ENCODE measurements at places on chromosomes 7 and 10. TPM values are rescaled to one million over a fixed set of nuclear protein-coding genes. Genes with fewer than 3 reads are reported as not detected.

DNA sequence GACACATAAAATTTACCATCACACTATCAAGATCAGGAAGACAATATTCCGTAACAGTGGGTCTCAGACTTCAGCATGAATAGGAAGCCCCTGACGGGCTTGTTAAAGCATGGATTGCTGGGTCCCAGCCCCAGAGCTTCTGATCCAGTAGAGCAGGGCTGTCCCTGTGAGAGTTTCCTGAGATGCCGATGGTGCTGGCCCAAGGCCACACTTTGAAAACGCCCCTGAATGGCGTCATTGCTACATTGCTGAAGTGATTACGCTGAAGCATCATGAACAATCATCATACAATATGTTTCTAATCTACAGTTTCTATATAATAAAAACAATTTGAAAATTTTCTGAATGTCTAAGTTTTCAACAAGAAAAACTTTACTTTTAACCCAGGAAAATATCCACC is 38.0 kb upstream of the TMEM72 start:
- H3K27ac ChIP-seq: no peak overlapping the region
- H3K4me1 ChIP-seq: no peaks in the 10 kb centered on the region
- H3K36me3 ChIP-seq: no peaks in the 10 kb centered on the region
- no peak overlapping the region for H3K4me3 ChIP-seq
- no peak for DNase-seq

DNA sequence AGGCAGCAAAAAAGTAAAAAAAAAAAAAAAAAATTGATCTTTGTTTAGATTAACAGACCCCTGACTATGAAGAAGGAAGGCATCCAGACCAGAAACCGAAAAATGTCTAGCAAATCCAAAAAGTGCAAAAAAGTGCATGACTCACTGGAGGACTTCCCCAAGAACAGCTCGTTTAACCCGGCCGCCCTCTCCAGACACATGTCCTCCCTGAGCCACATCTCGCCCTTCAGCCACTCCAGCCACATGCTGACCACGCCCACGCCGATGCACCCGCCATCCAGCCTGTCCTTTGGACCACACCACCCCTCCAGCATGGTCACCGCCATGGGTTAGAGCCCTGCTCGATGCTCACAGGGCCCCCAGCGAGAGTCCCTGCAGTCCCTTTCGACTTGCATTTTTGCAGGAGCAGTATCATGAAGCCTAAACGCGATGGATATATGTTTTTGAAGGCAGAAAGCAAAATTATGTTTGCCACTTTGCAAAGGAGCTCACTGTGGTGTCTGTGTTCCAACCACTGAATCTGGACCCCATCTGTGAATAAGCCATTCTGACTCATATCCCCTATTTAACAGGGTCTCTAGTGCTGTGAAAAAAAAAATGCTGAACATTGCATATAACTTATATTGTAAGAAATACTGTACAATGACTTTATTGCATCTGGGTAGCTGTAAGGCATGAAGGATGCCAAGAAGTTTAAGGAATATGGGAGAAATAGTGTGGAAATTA is 19.4 kb downstream of the GATA3 start:
- peaks cover 58% of the 10 kb centered on the region for H3K27me3 ChIP-seq
- peaks cover 5% of the 10 kb centered on the region for H3K4me1 ChIP-seq
- H3K27ac ChIP-seq: no peak overlapping the region
- no peak overlapping the region for H3K4me3 ChIP-seq

GRCh38 chr10:49164559-49165188 is 23.5 kb downstream of the TMEM273 start:
- no peaks in the 10 kb centered on the region for H3K36me3 ChIP-seq
- no peaks in the 10 kb centered on the region for H3K27me3 ChIP-seq
- no peak overlapping the region for H3K4me3 ChIP-seq
- DNase-seq: peak; percentile 39
- H3K4me1 ChIP-seq: peaks cover 6% of the 10 kb centered on the region

DNA sequence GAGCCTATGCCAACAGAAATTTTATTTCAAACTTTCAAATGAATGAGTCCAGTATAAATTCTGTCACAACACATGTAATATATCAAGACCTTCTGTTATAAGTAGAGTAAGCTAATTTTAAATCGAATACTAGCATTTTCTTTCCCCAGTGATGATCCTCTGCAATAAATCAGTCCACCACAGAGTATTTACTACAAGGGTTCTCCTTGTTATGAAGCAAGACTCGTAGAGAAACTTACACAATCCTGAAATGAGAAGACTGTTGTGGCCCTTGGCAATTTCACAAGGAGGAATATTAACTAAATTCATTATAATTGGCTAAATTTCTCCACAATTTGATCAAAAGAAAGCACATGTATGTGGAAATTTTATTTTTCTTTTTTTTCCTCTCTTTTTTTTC is 312.4 kb upstream of the DGKB start:
- no peak for DNase-seq
- H3K27me3 ChIP-seq: no peaks in the 10 kb centered on the region
- H3K36me3 ChIP-seq: no peaks in the 10 kb centered on the region
- H3K4me3 ChIP-seq: no peak overlapping the region
- H3K27ac ChIP-seq: no peak overlapping the region

DNA sequence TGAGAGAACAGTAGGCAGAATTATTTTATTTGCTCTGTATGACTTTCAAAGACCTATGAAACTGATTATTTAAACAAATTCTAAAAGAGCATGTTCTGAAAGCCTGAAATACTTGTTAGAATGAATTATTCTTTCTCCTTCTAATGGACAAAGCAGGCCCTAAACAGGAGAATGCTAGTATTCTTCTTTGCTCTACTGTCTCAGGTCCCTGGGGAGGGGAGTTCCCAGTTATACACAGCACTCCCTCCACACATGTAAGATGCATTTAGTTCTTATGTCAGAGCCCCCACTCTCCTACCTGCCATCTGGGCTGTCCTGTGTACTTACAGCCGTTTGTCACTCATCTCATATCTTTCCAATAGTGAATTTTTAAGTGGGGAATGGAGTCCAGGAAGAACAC is 633.5 kb upstream of the ANKRD30A start:
- H3K4me1 ChIP-seq: peaks cover 10% of the 10 kb centered on the region
- H3K27me3 ChIP-seq: no peaks in the 10 kb centered on the region
- DNase-seq: no peak
- H3K27ac ChIP-seq: no peak overlapping the region

GRCh38 chr7:37211097-37211880 is 237.4 kb downstream of the ELMO1 start:
- no peaks in the 10 kb centered on the region for H3K27me3 ChIP-seq
- no peak overlapping the region for H3K4me3 ChIP-seq
- H3K36me3 ChIP-seq: no peaks in the 10 kb centered on the region
- H3K27ac ChIP-seq: peak overlapping the region; percentile 51
- H3K4me1 ChIP-seq: peaks cover 26% of the 10 kb centered on the region
- no peak for DNase-seq

GRCh38 chr7:157208571-157209413 is 70.1 kb downstream of the UBE3C start:
- peaks cover 17% of the 10 kb centered on the region for H3K36me3 ChIP-seq
- no peak overlapping the region for H3K4me3 ChIP-seq
- no peak for DNase-seq
- no peak overlapping the region for H3K27ac ChIP-seq

DDC gene
- total RNA-seq: 1.0 TPM

DENND2A gene
- 29.8 TPM for total RNA-seq

VAX1 gene
- total RNA-seq: 0.23 TPM
